ENCODE measurements at places on chromosomes 11 and 22.
A peak's percentile ranks its signal among the peaks of the same experiment; 100 is the strongest.

DNA sequence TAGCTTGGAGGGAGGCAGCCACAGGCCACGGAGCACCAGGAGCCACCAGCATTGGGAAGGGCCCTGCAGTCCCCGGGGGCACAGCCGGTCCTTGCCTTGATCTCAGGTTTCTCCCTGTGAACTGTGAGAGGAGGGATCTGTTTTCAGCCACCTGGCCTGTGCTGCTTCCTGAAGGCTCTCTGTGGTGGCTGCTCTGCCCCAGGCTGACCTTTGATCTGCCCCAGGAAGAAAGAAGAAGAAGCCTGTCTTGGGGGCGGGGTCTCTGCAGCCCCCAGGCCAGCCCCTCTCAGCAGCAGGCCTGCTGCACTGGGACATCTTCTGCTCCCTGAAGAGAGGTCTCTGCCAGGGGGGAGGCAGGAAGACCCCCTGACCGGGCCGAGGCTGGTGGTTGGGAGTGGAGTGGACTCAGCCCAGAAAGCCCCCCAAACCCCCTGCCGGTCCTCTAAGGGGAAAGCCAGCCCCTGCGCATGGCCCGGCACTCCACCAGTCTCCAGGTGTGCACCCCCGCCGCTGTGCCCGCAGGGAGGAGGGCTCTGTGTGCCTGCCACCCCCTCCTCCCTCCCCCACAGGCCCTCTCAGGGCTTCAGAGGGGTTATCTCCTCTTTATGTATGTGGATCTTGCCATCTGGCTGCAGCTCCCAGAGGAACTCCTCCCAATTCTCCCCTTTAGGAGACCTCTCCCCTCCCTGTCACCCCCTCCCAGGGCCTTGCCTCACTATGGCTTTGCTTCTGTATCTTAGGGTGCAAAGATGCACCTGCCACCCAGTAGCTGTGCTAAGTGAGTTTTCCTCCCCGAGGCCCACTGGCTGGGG is 675.3 kb downstream of the BRD1 start:
- DNase-seq, result no peak

DNA sequence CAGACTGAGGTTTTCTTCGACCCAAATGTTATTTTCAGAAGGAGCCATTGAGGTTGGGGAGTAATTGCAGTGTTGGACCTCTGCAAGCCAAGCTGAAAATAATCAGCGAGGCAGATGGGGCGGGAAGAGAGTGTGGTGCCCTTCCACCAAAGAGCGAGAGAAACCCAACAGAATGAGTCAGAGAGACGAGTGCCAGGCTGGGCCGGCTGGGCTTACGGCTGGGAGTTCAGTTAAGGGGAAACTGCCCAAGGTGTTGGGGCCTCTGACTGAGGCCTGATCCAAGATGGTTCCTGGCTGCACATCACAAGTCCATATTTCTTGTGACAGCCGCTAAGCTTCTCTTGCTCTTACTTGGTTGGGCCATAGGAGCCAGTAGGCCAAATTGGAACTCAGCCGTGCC is 30.4 kb upstream of the CREB3L1 start:
- DNase-seq, result peak; percentile 61

- DNase-seq, result no peak
Measured at GRCh38 chr11:933142-933851, 7.6 kb downstream of the AP2A2 start.

GRCh38 chr11:133235381-133235780 is 296.9 kb downstream of the OPCML start:
- no peak for DNase-seq

- peak; percentile 83 for DNase-seq
Measured at GRCh38 chr11:59556115-59556916, 45.0 kb downstream of the OR4D9 start.

- no peak for DNase-seq
Measured at GRCh38 chr22:21713428-21714058, 22.1 kb downstream of the YPEL1 start.

- no peak for DNase-seq
Measured at GRCh38 chr22:23681026-23681809, 9.6 kb upstream of the RGL4 start.

GRCh38 chr11:35131886-35132285 is 7.1 kb upstream of the CD44 start:
- DNase-seq, result no peak

DNA sequence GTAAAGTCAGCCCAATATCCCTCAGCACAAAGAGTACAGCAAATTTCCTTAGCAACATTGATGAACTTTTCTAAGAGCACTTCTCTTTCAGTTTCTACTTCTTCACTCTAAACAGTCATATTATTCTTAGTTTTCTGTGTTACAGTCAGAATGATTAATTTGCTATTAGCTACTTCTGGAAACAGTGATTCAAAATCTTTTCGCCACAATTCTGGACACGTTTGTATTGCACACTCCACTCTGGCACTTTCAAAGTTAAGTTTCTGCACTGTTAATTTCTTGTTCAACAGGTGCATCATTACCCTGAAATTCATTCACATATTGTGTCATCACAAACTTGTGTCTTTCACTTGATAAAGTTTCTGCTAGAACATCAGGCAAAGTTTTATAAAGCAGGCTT is 22.5 kb downstream of the ABTB2 start:
- DNase-seq, result no peak

GRCh38 chr11:92888696-92889095 is 80.8 kb upstream of the MTNR1B start:
- no peak for DNase-seq

DNA sequence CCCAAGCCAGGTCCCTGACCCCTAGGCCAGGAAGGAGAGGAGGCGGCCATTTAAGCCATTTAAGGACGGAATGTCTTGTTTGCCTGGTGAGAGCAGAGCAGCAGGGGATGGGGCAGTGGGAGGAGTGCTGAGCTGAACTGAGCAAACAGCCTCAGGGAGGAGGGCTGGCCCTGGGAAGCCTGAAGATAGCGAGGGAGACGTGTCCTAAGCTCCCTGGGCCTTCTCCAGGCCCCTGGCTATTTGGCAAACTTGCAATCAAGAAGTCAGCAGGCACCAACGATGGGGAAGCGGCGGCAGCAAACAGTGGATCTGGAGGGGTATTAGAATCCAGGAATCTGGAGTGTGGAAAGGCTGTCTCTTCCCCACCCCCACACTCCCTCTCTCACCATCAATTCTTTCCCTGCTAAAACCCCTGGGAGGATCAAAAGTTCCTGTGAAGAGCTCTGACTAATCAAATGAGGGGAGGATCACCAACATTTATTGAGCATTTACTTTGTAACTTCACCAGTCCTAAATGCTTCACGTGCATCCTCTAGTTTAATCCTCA is 8.8 kb downstream of the BCL9L start:
- no peak for DNase-seq

GRCh38 chr11:87351676-87352075 is 313.9 kb downstream of the TMEM135 start:
- DNase-seq, result no peak

DNA sequence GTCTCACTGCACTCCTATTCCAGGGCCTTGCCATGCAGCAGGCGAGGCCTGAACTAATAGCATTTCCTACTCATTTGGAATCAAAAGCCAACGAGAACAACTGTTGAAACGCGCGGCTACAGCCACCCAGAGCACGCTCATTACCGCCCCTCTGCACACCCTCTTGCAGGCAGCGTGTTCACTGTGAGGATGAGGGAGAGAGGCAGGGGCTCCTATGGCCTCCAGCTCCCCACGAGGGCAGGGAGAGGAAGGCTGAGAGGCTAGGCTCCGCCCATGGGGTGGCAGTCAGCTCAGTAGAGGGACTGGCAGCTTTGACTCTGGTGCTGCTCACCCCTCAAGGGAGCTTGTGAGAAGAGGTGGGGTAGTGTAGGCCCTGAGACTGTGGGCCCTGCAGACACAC is 26.2 kb downstream of the LMO1 start:
- no peak for DNase-seq

GRCh38 chr22:25563761-25564319 is 635 bp upstream of the GRK3 start:
- DNase-seq, result no peak

DNA sequence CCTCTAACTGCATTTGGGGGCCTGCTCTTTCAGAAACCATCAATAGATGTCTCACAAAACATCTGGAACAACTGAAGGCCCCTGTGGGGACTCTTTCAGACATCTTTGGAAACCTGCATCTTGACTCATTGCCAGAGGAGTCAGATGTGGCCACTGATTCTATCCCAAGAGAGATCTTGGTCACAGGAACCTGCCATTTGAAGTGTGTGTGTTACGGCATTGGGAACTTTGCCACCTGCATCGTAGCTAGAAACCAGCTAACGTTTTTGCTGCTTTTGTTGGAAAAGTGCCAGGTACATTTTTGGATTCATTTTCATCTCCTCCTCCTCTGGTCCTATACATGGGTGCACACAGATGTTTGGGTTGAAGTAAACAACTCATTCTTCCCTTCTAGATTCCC is 4.3 kb downstream of the SRRD start:
- no peak for DNase-seq

- no peak for DNase-seq
Measured at GRCh38 chr22:48893288-48894063, 934.2 kb downstream of the BRD1 start.

- no peak for DNase-seq
Measured at GRCh38 chr11:119907878-119908572, 179.0 kb upstream of the NECTIN1 start.

DNA sequence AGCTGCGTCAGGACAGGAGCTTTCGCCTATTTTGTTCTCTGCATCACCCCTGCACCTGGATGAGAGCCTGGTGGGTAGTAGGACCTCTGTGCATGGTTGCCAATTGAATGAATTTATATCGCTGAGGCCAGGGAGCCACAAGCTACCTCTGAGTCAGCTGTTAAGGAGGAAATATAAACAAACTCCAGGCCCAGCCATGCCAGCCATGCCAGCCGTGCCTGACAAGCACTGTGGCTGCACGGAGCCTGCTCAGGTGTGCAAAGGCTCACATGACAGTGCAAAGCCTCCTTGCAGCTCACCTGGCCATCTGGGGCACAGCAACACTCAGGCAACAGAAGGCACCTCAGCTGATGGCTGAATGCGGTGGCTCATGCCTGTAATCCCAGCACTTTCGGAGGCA is 33.7 kb upstream of the LINC01488 start:
- peak; percentile 63 for DNase-seq

GRCh38 chr22:49548356-49549202 is 279.1 kb downstream of the BRD1 start:
- no peak for DNase-seq

DNA sequence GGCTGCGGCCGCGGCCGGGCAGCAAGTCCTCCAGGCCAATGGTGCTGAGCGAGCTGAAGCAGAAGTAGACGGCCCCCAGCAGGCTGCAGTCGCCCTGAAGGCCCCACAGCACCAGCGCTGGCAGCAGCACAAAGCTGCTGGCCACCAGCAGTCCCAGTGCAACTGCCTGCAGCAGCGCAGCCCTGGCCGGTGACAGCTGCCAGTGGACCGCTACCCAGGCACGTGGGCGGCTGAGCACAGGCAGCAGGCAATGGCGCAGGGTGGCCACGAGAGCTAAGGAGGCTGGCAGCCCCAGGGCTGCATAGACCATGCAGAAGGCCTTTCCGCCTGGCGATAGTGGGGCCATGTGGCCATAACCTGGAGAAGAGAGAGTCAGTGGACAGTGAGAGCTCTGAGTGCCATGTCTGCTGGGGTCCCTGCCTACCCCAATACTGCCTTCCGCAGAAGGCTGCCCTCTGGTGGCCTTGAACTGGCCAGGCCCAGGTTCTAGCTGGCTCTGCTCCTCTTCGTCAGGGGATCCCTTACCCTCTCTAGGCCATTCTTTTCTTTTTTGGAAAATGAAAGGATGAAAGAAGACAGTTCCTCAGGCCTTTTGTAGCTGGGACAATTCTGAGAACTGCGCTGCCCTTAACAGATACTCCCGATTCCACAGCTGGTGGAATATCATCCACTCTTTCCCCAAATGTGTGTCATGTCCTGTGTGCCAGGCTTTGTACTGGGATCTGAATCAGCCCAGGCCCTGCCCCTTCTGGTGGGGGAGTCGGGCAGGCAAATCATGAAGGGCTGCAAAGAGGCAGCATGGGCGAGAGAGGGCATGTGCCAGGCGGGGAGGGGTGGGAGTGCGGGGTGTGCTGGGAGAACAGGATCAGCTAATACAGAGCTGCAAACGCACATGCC is 1.8 kb downstream of the KCNK7 start:
- DNase-seq, result no peak

GRCh38 chr11:126188332-126189108 is 22.9 kb downstream of the RPUSD4 start:
- no peak for DNase-seq

DNA sequence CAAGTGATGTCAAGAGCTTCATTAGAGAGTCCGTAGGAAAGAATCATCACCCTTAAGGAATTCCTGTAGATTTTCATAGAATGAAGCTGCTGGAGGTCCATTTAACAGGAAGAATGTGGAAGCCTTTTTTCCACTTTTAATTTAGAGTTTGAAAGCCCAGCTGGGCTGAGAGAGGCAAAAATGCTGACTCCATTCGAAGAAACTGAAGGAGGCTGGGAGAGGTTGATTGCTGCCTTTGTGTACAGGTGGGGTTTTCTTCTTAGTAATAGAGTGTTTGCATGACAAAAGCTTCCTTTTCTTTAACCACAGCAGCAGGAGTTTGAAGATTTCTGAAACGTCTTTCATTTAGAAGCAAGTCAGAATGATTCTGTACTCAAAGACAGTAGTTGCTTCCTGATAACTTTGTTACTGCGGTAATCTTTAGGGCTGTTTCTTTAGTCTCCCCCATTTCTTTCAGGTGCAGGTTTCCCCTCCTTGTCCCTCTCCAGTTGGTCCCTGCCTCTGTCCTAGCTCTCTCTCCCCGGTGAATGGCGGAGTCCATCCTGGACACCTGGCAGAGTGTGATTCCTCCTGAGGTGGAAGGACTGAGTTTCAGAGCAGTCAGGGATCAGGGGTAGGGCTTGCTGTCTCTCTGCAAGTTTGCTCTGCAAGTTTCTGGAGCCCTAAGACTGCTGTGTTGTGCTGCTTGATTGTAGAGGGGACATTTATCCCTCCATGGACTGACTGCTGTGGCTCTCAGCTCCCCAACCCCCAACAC is 166.2 kb downstream of the LDLRAD3 start:
- no peak for DNase-seq

DNA sequence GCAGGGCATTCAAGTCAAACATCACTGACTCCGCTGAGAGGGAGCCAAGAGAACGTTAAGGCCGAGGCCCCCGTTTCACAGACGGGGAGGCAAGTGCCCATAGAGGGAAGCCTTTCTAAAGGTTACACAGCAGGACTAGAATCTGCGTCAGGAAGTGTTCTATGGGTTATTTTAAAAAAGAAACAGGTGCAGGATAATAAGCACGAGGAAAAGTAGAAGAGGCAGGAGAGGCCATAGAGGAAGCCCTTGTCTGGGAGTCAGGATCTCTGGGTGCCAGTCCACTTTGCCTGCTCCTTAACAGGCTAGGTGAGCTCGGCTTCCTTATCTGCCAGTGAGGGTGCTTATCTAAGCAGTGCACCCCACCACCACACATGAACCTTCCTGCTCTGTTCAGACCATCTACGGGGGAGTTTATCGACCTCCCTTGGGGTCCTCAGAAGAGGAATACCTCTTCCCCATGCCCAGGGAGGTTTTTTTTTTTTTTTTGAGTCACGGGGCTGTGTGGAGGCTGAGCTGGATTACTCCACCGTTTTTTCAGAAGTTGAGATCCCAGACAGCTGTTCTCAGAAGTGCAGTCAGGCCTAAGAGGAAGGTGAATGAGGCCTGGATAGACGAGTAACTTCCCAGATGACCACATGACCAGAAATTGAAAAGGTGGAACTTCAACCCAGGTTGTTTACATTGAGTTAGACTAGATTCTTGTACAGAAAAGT is 1.2 kb upstream of the FCHSD2 start:
- DNase-seq, result no peak

GRCh38 chr22:22687638-22688500 is 43.5 kb downstream of the GGTLC2 start:
- peak; percentile 31 for DNase-seq

Measured in H4 (cell line).